Activated gamma-delta T cell (primary cell): ENCODE measurements at places on chromosomes 6 and 20.

- DNase-seq, result no peak
Observed at GRCh38 chr6:119686644-119687043, 337.1 kb upstream of the MAN1A1 start.

- DNase-seq, result no peak
Observed at GRCh38 chr6:143556529-143556928, 45.0 kb upstream of the FUCA2 start.

- DNase-seq, result no peak
Observed at GRCh38 chr6:150721418-150722266, 122.0 kb downstream of the PLEKHG1 start.

DNA sequence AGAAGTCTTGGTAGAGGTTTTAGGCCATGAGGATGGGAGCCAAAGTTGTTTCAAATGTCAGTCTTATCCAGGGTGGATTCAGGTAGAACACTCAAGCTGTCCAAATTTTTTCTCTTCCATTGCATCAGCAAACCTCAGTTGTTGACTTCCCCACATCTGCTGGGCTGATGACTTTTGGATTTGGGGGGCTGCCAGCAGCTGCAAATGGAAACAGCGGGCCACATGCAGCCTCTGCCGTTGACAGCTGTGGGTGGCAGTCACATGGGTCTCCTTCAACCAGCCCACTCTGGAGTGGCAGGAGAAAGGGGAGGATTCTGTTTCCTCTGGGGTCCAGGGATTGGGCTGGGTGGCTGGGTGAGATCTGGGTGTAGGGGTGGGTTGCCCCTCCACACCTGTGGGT lies 5.8 kb upstream of the MLN start:
- no peak for DNase-seq

- DNase-seq, result no peak
Observed at GRCh38 chr20:40161391-40161790, 527.6 kb downstream of the MAFB start.
